Fibroblast of mammary gland (primary cell): ENCODE measurements at places on chromosomes 1 and 21.
A peak's percentile ranks its signal among the peaks of the same experiment; 100 is the strongest.

GRCh38 chr1:35657851-35658250 is 16.5 kb upstream of the PSMB2 start:
- no peak for DNase-seq

DNA sequence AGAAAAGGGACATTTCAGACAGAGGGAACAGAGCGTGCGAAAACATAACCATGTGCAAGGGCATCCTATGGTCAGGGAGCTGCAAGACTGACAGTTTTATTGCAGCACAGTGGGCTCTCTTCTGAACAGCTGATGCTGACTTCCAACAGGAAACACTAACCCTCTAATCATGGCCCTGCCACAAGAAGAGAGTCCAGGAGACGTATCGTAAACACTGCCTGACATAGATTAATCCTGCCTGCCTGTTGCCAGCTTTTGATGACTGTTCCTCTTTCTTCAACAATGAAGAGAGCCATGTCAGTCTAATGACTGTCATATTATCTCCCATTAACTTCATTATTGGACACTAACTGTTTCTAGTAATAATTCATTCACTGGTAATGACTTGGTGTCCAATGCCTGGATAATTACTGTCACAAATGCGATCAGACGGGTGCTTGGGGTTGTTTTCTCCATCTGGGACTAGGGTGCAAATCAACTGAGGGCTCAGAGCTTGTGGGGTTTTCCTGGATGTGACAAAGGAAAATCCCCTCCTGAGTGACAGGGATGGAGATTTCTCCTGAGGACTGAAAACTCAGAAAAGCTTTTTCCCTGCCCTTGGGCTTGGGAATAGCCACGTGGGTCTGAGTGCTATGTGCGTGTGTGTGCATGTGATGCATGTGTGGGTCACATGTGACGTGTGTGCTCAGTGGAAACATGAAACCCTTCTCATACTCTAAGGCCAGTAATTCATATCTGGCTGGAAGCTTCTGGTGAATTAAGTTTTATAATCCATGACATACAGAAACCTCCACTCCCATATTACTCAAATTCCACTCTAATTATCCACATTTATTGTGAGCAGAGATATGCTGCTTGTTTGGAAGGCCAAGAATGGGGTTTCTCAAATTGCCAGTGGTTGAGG is 144.0 kb upstream of the PLXNA2 start:
- no peak for DNase-seq

- no peak for DNase-seq
These were observed 776.5 kb downstream of the KCNT2 start for GRCh38 chr1:195831789-195832188.

GRCh38 chr1:233327651-233328141 is at the start of gene MAP3K21:
Gene MAP3K21, plus strand, starts transcription at chr1:233327724. Its CDS starts 305 bp downstream, at chr1:233328029.
- no peak for DNase-seq

DNA sequence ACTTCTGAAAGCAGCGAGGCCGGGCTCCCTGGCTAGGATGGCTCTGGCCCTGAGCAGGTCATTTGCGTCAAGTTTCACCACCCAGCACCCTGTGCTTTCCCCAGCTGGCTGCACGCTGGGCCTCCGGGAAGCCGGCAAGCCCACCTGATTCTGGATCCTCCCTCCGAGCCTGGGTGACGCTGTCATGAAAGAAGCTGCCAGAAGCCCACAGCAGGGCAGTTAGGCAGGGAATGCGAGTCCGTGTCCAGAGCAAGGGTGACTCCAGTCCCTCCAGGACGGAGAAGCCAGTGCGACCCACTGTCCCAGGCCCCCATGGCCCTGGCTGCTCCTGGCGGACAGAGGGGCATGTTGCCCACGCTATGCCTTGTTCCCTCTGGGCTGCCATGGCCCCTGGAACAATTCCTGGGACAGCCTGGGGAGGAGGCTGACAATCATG is 44.4 kb upstream of the PCBP3 start:
- DNase-seq, result no peak

- DNase-seq, result no peak
These were observed 18.5 kb downstream of the HAX1 start for GRCh38 chr1:154290921-154291320.

- DNase-seq, result no peak
These were observed 16.1 kb upstream of the DYRK1A start for GRCh38 chr21:37350472-37350871.

DNA sequence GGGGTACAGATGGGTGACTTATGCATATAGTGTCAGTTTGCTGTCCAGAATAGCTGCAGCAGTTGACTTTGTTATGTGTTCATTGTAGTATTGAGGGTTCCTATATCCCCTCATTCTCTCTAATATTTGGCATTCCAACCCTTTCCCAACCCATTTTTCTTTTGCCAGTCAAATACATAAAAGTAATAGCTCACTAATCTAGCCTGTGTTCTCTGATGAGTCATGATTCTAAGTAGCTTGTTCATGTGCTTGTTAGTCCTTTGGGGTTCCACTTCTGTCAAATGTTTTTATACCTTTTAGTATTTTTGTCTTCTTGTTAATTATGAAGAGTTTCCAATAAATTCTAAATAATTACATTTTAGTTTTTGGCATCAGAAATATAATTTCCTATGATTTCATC is 99.2 kb upstream of the MROH9 start:
- DNase-seq, result peak; percentile 52

DNA sequence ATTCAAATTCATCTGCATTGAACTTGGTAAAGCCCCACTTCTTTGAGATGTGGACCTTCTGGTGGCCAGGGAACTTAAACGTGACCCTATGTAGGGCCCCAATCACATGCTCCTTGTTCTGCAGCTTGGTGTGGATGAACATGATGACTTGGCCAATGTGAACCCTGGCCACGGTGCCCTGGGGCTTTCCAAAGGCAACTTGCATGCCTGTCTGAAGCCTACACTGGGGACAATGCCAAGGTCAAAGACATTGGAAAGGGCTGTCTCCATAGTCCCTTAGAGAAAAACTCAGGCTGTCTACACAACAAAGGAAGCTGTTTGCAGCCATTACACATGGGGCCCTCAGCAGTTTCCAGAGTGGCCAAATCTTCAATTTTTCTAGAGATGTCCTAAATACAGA is 8.9 kb upstream of the VPS13D start:
- DNase-seq, result no peak

DNA sequence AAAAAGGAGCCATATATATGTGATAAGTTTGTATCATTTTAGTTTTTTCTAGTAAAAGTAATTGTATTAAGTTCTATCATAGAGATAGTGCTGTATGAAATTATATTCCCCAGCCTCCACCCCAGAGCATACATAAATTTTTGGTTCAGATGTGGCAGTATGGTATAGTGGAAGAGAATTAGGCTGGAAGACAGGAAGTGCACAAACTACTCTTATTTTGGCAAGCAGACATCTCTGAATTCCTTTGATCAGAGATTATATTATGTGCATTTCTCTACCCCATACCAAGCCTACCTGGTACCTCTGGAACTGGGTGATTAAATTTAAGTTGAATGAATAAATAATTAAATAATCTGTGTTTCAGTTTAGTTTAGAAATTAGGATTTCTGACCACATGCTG is 55.9 kb downstream of the FNBP1L start:
- DNase-seq, result no peak

- DNase-seq, result no peak
These were observed 6.3 kb downstream of the SESN2 start for GRCh38 chr1:28265577-28265976.

DNA sequence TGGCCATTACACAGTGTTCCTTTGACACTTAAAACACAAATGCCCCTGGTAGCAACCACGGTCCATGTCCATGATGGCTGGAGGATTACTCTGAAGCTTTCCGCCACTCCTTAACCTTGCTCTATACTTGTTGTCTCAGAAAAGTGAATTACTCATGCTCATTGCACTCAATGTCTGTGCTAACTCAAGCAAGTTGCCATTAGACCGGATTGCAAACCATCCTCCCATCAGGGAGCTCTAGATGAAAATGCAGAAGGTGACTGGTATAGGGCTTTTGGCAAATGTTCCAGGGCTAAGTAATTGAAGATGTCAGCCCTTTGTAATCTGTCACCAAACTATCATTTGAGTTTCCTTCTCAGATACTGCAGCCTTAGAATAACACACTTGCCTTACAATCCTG is 1288.3 kb upstream of the B3GALT2 start:
- DNase-seq, result no peak

- DNase-seq, result no peak
These were observed 13.1 kb upstream of the SLC30A10 start for GRCh38 chr1:219941179-219942118.

DNA sequence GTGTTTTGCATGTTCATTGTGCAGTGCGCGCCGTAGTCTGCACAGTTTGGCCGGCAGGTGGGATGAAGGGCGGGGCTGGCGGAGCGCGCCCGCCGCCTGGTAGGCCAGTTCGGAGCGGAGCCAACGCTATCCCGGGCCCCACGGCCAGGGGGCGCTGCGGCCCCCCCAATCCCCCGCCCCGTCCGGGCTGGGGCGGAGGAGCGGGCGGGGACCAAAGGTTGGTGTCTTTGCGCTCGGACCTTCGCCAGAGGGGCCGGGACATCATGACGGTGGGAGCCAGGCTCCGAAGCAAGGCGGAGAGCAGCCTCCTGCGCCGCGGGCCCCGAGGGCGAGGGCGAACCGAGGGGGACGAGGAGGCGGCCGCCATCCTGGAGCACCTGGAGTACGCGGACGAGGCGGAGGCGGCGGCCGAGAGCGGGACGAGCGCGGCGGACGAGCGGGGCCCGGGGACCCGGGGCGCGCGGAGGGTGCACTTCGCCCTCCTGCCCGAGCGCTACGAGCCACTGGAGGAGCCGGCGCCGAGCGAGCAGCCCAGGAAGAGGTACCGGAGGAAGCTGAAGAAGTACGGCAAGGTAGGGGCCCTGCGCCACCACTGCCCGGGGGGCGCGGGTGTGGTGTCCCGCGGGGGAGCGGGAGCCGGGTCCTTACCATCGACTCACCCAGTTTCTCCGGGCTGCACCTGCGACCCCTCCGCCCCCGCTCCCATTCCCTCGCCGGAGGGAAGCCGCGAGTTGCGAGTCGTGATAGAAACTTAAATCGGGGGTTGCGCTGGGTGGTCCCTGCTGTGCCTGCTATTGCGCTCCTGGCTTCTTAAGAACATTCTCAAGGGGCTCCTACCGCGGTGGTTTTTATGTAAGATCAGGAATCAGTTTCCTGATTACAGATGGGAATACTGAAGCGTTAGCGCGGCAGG is at the start of gene C1orf115:
TSS of gene C1orf115 (plus strand) at position 224 of the 913 bp plus-strand sequence. CDS start at position 264, 40 bp downstream.
- peak; percentile 28 for DNase-seq

- DNase-seq, result no peak
These were observed 110.1 kb downstream of the POU2F1 start for GRCh38 chr1:167330601-167331293.

DNA sequence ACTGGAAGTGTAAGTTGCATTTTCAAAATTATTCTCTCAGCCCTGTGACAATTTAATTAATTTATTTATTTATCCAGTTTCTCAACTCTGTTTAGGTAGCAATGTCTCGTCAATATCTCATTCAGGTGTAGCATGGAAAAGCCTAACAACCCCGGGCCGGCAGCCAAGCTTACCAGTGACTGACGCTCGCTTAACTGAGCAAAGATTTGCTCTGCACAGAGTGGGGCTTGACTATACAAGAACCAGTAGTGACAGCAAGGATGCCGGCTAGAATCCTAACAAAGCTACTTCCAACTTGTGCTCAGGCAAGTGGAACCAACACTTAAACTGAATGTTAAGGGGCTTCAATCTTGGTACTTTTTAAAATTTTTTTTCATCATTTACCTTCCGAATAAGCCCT is 80.9 kb upstream of the ESRRG start:
- DNase-seq, result no peak

GRCh38 chr1:233364026-233364425 is 36.5 kb downstream of the MAP3K21 start:
- no peak for DNase-seq

- peak; percentile 50 for DNase-seq
These were observed 61.7 kb upstream of the PUM1 start for GRCh38 chr1:31127266-31127665.

DNA sequence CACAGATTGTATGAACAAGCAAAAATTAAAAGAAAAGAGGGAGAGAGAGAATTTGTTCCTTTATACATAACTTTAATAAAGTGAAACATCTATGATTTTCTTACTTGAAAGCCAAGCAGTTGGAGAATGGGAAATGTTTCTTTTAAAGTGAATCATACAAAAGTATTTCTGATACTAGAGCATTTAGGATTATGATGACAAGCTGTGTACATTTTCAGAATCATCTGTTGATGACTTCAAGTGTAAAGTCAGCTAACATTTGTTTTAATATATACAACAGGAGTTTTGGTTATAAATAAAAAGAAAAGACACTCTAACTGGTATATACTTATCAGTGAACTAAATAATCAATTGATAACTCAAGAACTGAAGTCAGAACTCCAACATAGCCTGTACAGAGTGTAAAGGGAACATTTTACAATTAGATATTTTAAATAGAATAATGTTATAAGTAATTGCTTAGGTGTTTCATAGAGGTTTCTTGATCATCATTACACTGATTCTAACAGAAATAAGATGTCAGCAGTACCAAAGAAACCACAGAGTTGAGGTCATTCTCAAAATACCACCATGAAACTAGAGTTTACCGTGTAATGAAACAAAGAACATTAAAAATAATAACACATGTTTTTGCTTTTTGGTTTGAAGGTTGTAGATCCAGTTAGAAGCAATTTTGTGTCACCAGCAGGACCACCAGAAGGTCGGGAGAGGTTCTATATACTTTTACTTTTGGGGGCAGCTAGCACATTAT is 103.4 kb downstream of the COL24A1 start:
- no peak for DNase-seq

GRCh38 chr1:118894836-118895235 is 93.3 kb downstream of the TBX15 start:
- no peak for DNase-seq

DNA sequence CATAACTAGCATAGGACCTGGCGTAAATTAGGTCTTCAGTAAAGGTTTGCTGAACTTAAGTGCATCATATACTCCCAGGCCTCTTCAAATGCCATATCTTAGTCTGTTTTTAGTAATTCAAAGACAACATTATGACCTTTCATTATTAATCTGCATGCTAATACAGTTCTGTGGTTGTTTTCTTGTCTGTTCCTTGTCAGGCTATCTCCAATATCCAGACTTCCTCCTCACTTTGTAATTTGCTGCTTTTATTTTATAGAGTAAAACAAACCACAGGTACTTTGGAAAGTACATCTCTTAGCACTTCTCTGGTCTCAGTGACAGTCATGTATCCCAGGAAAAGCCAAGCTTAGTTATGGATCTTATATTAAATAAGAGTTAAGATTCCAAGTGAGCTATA is 65.1 kb upstream of the BMP8A start:
- no peak for DNase-seq

- no peak for DNase-seq
These were observed 13.4 kb upstream of the DESI2 start for GRCh38 chr1:244639561-244639960.
